ENCODE measurements at places on chromosomes 6 and 20.

- no peak for DNase-seq
These were observed 234.0 kb upstream of the CEP162 start for GRCh38 chr6:84461461-84461860.

- DNase-seq, result no peak
These were observed 17.4 kb upstream of the HM13 start for GRCh38 chr20:31496761-31497295.

GRCh38 chr6:56843476-56844349 lies 111.2 kb upstream of the BEND6 start:
- DNase-seq, result peak; percentile 91

- no peak for DNase-seq
These were observed 47.2 kb downstream of the DUSP22 start for GRCh38 chr6:339480-339879.

DNA sequence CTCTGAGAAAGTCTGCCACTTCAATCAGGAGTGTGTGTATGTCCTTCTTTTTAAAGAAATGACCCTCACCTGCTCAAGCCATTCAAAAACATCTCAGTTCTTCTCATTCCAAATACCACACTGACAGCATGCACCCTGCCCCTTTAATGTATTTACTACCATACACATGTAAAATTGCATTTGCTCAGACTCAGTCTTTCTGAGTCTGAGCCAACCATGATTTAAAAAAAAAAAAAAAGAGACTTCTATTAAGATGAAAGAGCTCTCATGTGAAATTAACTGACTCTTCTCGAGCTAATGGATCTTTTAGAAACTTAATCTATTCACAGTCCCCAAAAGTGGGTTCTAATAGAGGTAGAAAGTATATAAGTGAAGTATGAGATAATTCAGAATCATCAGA lies 1.4 kb upstream of the FILIP1 start:
- no peak for DNase-seq

DNA sequence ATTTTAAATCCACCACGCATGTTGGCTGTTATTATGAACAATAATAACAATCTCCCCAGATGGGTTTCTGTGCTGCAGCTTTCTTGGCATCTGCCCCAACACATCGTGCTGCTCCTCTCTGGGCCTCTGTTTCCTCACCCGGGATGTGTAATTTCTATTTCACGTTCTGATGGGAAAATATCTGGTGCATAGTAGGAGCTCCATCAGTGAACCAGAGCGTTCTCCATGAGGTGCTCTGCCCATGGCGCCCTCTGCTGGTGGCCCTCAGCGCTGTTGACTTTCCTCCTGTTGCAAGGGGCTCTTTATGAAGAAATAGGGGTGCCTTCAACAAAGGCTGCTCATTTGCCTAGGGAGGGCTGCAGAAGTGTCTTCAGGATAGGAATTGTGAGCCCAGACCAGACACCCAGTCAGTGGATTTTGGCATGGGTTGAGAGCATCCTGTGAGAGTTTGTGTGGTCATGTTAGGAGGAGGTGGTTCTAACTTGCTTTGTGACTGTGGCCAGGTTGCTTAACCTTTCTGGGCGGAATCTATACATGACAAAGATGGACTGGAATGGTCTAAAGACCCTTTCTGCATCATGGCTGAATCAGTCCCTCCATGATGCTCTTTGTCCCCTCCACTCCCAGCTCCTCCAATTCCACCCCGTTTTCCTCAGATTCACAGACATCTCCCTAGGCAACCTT lies 8.1 kb downstream of the SCRT2 start:
- peak; percentile 79 for DNase-seq

DNA sequence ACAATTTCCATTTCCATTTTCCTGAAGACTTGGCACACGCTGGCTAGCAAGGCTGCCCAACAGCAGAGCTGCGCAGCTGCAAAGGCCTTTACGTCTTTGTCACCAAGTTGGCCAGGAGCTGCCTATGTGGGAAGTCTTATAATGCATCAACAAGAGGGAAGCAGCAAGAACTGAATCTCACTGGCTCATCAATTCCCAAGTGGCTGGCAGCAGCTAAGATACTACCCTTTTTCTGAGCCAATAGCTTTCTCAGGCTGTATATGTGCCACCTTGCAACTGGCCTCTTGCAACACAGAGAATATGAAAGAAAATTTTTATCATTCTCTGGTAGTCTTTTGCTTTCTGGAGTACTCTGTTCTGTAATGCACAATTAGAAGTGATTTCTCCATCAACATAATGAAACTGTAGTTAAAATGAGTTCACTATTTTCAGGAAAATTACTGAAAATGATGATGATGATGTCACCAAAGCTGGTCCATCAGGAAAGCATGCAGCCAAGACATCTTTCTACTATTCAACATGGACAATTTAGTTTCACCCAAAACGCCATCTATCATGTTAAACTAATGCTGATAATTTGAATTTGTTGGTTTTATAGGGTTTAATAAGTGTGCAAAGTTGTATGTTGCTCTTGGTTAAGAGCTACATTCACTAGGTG lies 97.3 kb upstream of the FOXA2 start:
- no peak for DNase-seq

GRCh38 chr20:60074276-60074675 lies 116.1 kb downstream of the CDH26 start:
- DNase-seq, result no peak

- DNase-seq, result no peak
These were observed 20.0 kb downstream of the SULF2 start for GRCh38 chr20:47765271-47765670.

GRCh38 chr6:147787417-147787816 lies 278.9 kb downstream of the SAMD5 start:
- no peak for DNase-seq

Measured in SK-N-SH (cell line).